ELR (cell line): ENCODE measurements at places on chromosomes 6 and 20.

- DNase-seq: no peak
These were observed 461.9 kb downstream of the GJA1 start for GRCh38 chr6:121897337-121897760.

DNA sequence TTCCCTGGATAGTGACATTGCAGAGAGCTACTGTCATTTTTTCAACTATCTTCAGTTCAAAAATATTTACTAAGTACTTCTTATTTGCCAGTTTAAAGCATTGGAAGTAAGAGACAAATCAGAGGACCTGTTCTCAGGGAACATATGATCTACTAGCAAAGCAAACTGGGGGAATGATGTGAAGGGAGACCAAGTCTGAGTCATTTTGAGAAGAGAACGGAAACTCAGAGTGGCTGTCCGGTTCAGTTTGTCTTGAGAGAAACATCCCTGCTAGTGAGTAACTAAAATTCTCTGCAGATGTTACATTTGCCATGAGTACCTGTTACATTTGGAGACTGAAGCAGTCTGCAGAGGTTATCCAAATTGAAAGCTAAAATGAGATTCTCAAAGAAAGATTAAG is 118.3 kb downstream of the KCNQ5 start:
- DNase-seq: peak; percentile 25

- no peak for DNase-seq
These were observed 55.0 kb downstream of the CDKAL1 start for GRCh38 chr6:20589266-20589665.

GRCh38 chr6:166008441-166009369 is 158.9 kb downstream of the TBXT start:
- DNase-seq: peak; percentile 69

DNA sequence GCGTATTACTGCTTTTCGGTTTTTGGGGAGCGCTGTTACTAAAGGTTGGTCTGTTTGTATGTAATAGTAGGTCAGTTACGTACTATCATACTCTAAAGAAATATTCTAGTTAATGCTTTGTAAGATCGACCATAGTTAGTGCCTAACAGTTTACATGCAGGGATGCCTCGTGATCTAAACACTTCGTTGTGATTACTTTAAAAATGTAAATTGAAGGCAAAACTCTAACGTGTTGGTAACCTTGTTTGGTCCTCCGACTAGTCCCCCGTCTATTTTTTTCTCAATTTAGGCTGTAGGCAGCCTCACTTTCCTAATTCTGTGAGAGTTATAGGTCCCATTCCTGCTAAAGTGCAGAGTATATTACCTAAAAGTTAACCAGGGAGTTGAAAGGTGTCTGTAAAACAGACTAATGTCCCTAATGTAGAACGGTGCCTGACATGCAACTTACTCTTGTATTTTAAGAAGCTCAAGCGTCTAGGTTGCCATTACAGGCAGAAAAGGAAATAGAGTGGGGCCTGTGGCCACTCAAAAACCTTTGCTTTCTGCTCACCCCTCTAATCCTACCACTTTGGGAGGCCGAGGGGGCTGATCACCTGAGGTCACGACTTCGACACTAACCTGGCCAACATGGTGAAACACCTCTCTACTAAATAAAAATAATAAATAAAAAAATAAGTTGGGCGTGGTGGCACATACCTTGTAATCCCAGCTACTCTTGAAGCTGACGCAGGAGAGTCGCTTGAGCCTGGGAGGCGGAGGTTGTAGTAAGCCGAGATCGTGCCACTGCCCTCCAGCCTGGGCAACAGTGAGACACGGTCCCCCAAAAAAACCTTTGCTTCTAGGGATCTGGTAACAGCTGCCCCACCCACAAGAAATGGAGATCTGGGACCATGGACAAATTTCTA is 37.8 kb downstream of the HFE start:
- DNase-seq: peak; percentile 59

- DNase-seq: peak; percentile 0
These were observed 205.6 kb upstream of the FLRT3 start for GRCh38 chr20:14543040-14543439.
